ENCODE measurements at places on chromosomes 4 and X. TPM values are rescaled to one million over a fixed set of nuclear protein-coding genes. Genes with fewer than 3 reads are reported as not detected.

Gene LEF1
- total RNA-seq, result 0.56 TPM

Gene UGT8
- total RNA-seq, result not detected

Gene HGFAC
- not detected for total RNA-seq

Gene GABRQ
- not detected for total RNA-seq

Gene PACRGL
- total RNA-seq, result 15.8 TPM

Gene QDPR
- 10.4 TPM for total RNA-seq

Gene SPANXD
- not detected for total RNA-seq

Gene TMSB15A
- 32.8 TPM for total RNA-seq

Gene CXCL10
- 0.28 TPM for total RNA-seq

Gene DGAT2L6
- not detected for total RNA-seq

Gene MAGED4
- total RNA-seq, result 9.9 TPM

Gene LAP3
- 91.6 TPM for total RNA-seq

Gene DNAJB14
- total RNA-seq, result 40.3 TPM

Gene SULT1B1
- total RNA-seq, result 0.18 TPM

Gene CEP44
- 15.8 TPM for total RNA-seq

Gene SLC9B2
- 11.4 TPM for total RNA-seq

Gene GPM6B
- total RNA-seq, result 5.9 TPM

Gene ARMCX2
- total RNA-seq, result 98.9 TPM

Gene MORC4
- total RNA-seq, result 33.1 TPM

Gene MXD4
- 25.6 TPM for total RNA-seq

Gene COX7B2
- total RNA-seq, result not detected

Gene ZBTB49
- total RNA-seq, result 4.2 TPM

Gene PABPC1L2A
- not detected for total RNA-seq

Gene EGF
- total RNA-seq, result 4.2 TPM

Gene SCFD2
- 62.4 TPM for total RNA-seq

Gene CT45A10
- not detected for total RNA-seq

Gene PRRG1
- total RNA-seq, result 16.1 TPM

Gene RNF175
- total RNA-seq, result not detected

Gene BOD1L1
- 26.9 TPM for total RNA-seq

Gene CXCL13
- not detected for total RNA-seq

Gene ZRSR2
- 4.7 TPM for total RNA-seq

Gene TLR3
- 0.28 TPM for total RNA-seq

Gene TMEM31
- total RNA-seq, result not detected

Gene REELD1
- not detected for total RNA-seq

Gene STAP1
- total RNA-seq, result not detected

Gene TKTL2
- total RNA-seq, result not detected

Gene PPEF1
- not detected for total RNA-seq

Gene UTP3
- total RNA-seq, result 14.9 TPM

Gene SMIM14
- total RNA-seq, result 30.8 TPM

Gene SYTL4
- total RNA-seq, result 2.3 TPM

Gene SMARCA1
- 31.0 TPM for total RNA-seq

Gene FRG1
- total RNA-seq, result 28.3 TPM

Gene FDCSP
- not detected for total RNA-seq

Gene HEPH
- total RNA-seq, result 23.5 TPM

Gene CXCL3
- not detected for total RNA-seq

Gene TBX22
- total RNA-seq, result not detected

Gene IGSF1
- total RNA-seq, result not detected

Gene CSAG1
- not detected for total RNA-seq

Gene SERPINA7
- total RNA-seq, result not detected
